SJSA1 (cell line): ENCODE measurements at places on chromosomes 11 and 22. TPM values are rescaled to one million over a fixed set of nuclear protein-coding genes. Genes with fewer than 3 reads are reported as not detected.
A peak's percentile ranks its signal among the peaks of the same experiment; 100 is the strongest.

DNA sequence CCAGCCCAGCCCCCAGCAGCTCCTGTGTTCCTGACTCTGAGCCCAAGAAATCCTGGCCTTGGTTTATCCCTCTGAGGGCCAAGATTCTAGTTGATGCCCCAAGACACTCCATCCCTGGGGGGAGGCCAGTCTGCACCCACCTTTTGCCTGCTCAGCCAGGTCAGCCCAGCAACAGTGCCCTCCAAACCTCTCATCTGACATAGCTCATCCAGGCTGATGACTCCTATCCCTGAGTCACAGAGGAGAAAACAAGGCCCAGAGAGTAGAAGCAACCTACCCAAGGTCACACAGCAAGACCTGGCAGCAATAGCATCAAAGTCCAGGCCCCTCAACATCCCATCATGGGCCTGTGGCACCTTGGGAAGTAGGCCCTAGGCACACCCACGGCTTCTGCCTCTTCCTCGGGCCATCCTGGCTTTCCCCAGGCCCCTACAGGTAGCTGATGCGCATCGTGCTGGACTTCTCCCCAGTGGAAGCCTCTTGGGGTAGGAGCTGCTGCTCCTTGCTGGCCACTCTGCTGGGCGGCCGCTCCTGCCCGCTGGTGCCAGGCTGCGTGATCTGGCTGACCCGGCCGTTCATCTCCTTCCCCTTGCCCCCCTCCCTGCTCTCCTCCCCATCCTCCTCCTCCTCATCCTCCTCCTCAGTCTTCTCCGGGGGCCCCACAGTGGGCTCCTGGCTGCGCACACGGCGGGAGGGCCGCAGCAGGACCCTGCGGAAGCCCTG, 6.0 kb downstream of the SSTR3 start:
- H3K27ac ChIP-seq = no peak overlapping the region
- no peaks in the 10 kb centered on the region for H3K36me3 ChIP-seq
- DNase-seq = no peak

GRCh38 chr22:39021552-39022250, 774 bp downstream of the APOBEC3D start:
- DNase-seq = no peak
- H3K27ac ChIP-seq = peak overlapping the region; percentile 60

- peaks cover 6% of the 10 kb centered on the region for H3K36me3 ChIP-seq
- H3K4me3 ChIP-seq = peak within 1 kb of the TSS; percentile 100
- no peaks in the 10 kb centered on the region for H3K27me3 ChIP-seq
Measured at GRCh38 chr22:50342651-50343540, at the start of gene PPP6R2. Gene PPP6R2 (plus strand): TSS chr22:50343327. CDS start chr22:50393909, 50,582 bp downstream.

DNA sequence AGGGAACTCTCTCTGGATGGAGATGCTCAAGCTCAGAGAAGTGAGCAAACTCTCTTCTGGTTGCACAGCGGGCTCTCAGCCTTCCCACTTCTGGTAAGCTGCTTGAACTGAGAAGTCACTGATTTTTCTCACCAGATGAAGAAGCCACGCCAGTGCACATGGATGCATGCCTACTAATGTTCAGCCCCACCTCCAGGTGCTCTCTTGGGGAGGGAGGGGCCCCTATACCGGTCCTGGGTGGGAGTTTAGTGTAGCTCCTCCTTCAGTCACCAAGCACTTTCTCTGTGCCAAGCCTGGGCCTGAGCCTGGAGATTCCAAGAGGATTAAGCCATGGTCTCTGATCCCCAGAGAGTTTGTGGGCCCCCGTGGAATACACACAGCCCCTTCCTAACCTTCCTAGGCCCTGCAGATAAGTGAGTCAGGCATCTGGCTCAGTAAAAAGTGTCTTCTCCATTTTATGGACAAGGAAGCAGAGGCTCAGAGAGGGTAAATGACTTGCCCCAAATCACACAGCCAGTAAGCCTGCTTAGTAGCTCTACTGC, 142.2 kb downstream of the ST3GAL4 start:
- no peak overlapping the region for H3K27ac ChIP-seq
- H3K36me3 ChIP-seq = no peaks in the 10 kb centered on the region
- DNase-seq = no peak
- H3K27me3 ChIP-seq = no peaks in the 10 kb centered on the region
- H3K4me3 ChIP-seq = no peak overlapping the region
- no peaks in the 10 kb centered on the region for H3K4me1 ChIP-seq

DNA sequence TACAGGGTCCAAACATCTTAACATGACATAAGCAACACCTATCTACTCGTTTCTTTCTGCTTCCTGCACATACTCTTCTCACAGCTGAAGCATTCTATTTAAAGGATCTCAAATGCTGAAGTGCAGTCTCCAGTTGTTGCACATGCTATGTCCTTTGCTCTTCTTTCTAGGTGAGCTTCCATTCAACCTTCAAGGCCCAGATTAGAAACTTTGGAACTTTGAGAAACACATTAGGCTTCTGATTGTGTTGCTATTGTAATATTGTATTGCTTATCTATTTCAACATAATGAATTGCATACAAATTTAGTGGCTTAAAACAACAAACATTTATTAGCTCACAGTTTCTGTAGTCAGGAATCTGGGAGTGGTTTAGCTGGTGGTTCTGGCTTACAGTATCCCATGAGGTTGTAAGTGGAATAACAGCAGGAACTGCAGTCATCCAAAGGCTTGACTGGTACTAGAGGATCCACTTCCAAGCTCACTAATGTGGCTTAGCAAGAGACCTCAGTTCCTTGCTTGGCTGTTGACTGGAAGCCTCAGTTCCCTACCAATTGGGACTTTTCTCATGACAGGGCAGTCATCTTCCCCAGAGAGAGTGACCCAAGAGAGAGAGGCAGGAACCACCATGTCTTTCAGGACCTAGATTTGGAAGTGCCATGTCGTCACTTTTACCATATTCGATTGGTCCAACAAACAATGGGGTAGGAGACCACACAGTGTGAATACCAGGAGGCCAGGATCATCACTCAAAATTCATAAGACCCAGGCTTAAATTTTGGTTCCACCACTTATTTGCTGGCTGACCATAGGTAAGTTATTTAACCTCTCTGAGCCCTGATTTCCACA, 27.2 kb upstream of the RASSF10 start:
- H3K27ac ChIP-seq = no peak overlapping the region
- H3K4me1 ChIP-seq = no peaks in the 10 kb centered on the region
- no peak for DNase-seq
- peaks cover 58% of the 10 kb centered on the region for H3K27me3 ChIP-seq

Gene PNPLA5
- total RNA-seq = not detected in 2 replicates
